ENCODE measurements at places on chromosomes 5 and 9. TPM values are rescaled to one million over a fixed set of nuclear protein-coding genes. Genes with fewer than 3 reads are reported as not detected.

DDX4 gene
- total RNA-seq = not detected

TRPM6 gene
- under 0.01 TPM for total RNA-seq

CSNK1A1 gene
- total RNA-seq = 306 TPM

ERBIN gene
- total RNA-seq = 50.7 TPM

PFN3 gene
- total RNA-seq = 1.1 TPM

MYMK gene
- not detected for total RNA-seq

GRIN3A gene
- not detected for total RNA-seq

OLFML2A gene
- 47.8 TPM for total RNA-seq

CDX1 gene
- not detected for total RNA-seq

SCGB3A2 gene
- total RNA-seq = not detected

STK32A gene
- total RNA-seq = 0.73 TPM

GLRX gene
- 112 TPM for total RNA-seq

ACTBL2 gene
- total RNA-seq = not detected

PPP3R2 gene
- not detected for total RNA-seq

REEP2 gene
- 2.2 TPM for total RNA-seq

IFNA13 gene
- not detected for total RNA-seq

CBY3 gene
- total RNA-seq = not detected

S1PR3 gene
- total RNA-seq = 92.2 TPM

ANKRD18B gene
- not detected for total RNA-seq

PCDHB7 gene
- total RNA-seq = 0.37 TPM

IFNA2 gene
- not detected for total RNA-seq

FOXI1 gene
- not detected for total RNA-seq

C1QTNF3 gene
- 1.1 TPM for total RNA-seq

NFIB gene
- total RNA-seq = 57.3 TPM

FGD3 gene
- total RNA-seq = not detected

Data from subcutaneous preadipocyte (primary cell).